ENCODE measurements at places on chromosomes 1 and 21.
A peak's percentile ranks its signal among the peaks of the same experiment; 100 is the strongest.

- no peak for DNase-seq
Measured at GRCh38 chr1:88581703-88582102, 102.4 kb upstream of the PKN2 start.

DNA sequence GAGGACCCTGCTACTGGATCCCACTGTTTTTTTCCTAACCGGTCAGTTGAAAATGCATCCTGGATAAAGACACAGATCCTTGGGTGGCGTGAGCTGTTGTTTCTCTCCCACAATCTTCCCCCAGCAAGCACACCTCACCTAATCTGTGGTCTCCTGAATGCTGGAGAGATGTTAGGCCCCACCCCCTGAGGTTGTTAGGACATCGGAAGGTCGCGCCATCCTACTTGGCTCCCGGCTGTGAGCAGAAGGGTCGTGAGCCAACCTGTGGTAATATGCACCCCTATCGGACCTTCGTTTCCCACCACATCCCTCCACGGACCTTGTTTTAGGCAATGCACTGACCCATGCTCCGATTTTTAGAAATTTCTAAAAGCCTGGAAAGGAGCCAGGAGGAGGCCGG is 89.9 kb upstream of the IPO9 start:
- DNase-seq: no peak

DNA sequence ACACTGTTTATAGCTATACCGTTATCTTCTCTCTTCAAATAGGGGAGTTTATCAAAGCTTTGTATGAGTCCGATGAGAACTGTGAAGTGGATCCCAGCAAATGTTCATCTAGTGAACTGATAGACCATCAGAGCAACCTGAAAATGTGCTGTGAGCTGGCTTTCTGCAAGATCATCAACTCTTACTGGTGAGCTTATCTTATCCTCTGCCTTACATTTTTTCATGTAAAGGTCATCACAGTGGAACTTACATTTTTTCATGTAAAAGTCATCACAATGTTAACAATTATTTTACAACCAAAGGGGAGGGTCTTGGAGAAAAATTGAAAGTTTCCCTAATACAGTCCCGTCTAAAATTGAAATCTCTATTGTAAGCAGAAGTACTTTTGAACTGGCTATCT is 45.2 kb downstream of the CLEC20A start:
- peak; percentile 83 for DNase-seq

DNA sequence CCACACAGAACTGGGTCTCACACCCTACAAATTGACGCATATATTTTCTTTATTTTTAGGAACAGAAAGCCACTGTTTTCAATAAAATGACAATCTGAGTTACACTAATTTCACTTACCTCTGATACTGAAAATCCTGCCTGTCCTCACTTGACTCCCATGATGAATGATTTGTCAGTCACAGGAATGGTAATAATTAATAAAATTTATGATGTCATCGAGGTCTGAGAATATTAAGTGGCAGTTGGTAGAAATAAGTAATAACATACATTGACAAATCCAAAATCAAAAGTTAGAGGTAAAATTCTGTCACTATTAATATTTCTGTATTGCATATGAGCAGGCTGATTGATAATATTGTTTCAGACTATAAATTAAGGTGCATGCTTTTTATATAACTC is 418.7 kb upstream of the RGS18 start:
- DNase-seq: no peak

DNA sequence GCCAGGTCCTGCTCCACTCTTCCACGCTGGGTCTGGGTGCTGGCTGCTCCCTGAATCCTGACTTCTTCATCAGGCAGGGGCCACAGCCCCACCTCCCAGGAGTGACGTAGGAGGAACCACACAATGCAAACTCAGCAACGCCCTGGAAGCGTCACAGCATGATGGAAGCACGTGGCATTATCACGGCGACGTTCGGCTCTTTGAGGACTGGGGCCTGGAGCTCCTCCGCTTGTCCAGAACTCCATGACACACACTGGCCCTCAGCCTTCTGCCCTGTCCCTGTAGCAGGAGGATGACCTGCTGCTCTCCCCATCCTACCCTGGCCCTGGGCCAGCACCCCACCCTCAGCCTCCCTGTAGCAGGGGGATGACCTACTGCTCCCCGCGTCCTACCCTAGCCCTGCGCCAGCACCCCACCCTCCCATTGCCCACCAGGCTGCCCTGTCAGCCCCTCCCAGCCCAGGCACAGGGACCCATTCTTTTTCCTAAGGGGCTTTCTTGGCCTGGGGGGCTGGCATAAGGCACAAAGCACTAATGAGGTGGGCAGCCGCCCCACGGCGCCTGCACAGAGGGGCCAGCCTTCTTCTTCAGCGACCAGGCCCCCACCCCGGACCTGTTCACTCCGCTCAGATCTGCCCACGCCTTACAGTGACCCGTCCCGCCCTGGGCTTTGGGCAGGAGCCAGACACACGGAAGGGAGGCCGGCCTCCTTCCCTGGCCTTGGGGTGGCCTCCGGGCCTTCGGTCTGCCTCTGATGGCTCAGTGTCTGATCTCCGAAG is 65.7 kb downstream of the DHRS3 start:
- DNase-seq: no peak

- DNase-seq: no peak
Measured at GRCh38 chr1:171902527-171902926, 61.2 kb downstream of the DNM3 start.

DNA sequence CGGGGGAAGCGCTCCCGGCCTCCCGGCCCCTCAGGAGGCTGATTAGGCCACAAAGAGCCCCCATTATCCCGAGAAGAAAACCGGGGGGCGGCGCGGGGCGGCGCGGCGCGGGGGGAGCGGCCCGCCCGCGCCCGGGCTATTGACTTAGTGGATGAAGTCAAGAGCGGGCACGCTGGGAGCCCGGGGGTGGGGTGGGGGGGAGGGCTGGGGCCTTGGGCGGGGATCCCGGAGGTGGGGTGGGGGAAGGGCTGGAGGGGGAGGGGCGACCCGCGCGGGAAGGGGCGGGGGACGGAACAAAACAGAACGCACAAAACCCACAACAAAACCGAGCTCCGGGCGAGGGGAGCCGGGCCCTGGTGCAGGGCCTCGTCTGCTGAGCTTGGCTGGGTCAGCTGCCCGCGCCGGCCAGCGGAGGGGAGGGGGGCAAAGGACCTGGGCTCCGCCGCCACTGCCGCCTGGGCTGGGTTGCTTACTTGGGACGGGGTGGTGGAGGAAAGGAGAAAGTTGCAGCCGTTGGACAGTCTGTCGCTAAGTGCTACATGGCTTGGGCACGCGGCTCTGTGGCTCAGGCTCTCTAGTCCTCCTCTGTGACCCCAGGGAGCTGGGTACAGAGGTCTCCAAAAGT is 16.3 kb downstream of the PAX7 start:
- DNase-seq: no peak

GRCh38 chr1:226563666-226564065 is 15.1 kb downstream of the STUM start:
- no peak for DNase-seq

- peak; percentile 63 for DNase-seq
Measured at GRCh38 chr1:232904566-232904965, 45.8 kb upstream of the NTPCR start.
